Activated T-helper 17 cell treated with anti-CD3 and anti-CD28 coated beads, Interleukin-2, amount 50 U/mL, for 72 hours (primary cell): ENCODE measurements at places on chromosomes 3 and 15. TPM values are rescaled to one million over a fixed set of nuclear protein-coding genes. Genes with fewer than 3 reads are reported as not detected.

Gene CIB2
- 0.65 TPM for total RNA-seq

Gene LAMB2
- total RNA-seq, result not detected

GRCh38 chr15:33500432-33501195, 189.8 kb downstream of the RYR3 start:
- no peak for ATAC-seq

DNA sequence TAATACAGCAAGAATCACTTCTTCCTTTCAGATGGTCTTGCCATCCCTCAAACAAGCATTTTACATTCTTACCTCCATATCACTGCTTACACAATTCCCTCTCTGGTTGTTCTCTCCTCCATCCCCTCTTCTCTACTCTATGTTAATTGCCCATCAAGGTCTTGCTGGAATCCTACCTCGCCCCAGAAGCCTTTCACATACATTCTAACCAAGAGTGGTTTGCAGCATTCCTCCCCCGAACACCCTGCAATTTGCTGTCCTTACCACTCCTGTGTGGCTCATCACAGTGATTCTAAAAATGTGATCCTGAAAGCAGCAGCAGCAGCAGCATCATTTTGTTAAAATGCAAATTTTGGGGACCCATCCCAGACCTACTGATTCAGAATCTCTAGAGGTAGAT, 30.6 kb downstream of the TNIK start:
- no peak for ATAC-seq

- ATAC-seq, result no peak
These were observed 77.3 kb downstream of the CPN2 start for GRCh38 chr3:194273743-194274310.

DNA sequence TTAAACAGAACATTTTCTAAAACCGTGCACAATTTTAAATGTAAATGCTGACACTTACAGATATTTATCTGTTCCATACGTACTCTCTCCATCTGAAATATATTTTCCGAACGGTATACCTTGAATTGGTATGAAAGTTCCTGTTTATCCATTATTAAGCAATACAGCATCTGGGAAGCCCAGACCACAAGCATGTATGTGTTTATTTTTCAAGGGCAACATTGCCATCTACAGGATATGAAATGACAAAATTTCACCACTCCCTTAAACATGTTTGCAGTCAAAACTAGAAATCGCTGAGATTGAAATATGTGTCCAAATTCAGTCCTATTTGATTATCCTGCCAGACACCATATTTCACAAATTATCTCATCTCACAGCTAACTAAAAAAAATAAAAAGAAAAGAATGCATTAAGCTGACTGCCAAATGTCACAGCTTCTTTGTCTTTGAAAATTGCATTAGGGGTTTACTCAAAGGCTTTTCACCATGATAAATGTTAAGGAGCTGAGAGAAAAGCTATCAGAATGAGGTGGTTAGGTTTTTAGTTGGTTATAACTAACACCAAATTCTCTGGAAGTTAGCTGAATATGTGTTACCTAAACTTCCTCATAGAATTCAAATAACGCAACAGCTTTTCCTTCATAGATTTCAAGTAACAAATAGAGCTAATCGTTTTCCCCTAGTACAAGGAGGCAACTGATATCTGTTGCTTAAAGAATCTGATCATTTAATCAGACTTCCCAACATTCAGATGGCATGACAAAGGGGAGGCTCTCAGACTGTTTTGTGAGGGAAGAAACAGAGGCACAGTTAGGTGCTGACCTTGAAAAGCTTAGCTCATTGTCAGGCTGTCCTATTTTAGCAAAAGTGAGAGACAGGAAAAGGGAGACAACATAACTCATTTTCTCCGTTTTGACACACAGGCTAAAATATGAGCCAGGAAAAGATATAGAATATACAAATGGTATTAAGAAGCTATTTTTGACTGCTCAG, 533.1 kb downstream of the TBL1XR1 start:
- no peak for ATAC-seq

GRCh38 chr15:61724251-61724939, 335.9 kb downstream of the VPS13C start:
- ATAC-seq, result no peak

GRCh38 chr15:57506422-57506821, 85.3 kb upstream of the MYZAP start:
- ATAC-seq, result no peak

DNA sequence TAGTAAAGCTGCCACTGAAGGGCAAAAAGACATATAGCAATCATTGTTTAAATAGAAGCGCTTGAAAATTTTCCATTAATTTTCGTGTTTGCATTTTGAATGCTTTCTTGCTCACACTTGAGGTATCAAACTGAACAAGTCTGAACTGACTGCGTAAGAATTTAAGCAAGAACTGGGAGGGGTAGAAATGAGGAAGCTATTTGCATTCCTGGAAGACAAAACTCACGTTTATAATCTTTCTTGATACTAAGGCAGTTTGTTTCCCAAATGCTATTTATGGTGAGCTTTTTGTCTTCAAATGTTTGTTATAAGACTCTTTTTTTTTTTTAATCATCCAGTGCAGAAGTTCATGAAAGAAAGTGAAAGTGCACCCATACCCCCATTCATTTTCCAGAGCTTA, 499.8 kb upstream of the TPRG1 start:
- ATAC-seq, result no peak
